GM23248 (cell line): ENCODE measurements at places on chromosomes 2 and 18.

DNA sequence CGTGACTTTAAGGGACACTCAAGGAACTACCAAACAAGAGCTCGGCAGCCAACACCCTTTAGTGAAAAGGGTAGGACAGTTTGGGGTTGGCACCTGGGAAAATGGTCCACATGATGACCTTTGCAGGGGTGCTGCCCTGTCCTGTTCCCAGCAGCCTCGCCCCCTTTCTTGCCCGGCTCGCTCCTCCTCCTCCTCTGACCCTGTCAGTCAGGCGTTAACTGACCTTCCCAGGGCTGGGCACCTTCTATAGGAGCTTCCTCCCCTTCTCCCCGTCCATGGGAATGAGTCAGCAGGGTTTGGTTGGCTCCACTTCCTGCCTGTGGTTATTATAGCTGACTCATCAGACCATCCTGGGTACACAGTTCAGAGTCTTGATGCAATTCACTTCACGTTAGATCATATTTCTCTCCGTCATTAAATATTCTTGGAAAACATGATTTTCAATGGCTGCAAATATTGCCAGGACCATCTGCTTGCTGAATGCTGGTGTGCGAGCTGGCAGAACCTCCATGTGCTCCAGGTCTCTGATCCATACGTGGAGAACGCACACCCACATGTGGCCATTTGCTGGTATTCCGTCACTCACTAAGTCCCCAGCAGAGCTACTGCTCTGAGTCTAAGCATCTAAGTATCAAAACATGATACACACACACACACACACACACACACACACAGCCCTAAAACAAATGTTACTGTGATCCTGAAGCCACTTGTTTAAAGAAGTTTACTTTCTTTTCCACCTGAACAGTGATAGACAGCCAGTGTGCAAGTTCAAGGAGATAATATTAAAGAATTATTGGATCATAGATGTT, 185.0 kb downstream of the ANAPC1 start:
- no peaks in the 10 kb centered on the region for H3K27me3 ChIP-seq
- DNase-seq = peak; percentile 97
- peak overlapping the region; percentile 41 for H3K4me3 ChIP-seq
- H3K27ac ChIP-seq = peak overlapping the region; percentile 49

DNA sequence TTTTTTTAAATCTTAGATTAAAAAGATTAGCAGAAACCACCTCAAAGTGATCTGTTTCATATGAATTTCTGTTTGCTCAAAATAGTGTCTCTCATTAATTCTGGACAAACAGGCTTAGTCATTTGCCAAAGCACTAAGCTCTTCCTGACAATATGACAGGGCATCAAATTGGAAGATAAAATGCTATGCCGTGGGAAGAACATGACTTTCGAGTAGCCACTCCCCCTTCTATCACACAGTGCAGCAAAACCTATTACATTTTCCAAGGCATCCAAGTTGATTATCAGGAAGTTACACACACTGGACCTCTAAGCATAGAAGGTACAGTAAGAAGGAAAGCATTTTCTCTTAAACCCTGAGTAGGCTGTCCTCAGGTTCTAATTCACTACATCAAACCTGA, 89.5 kb downstream of the STK39 start:
- H3K27me3 ChIP-seq = no peaks in the 10 kb centered on the region
- H3K4me3 ChIP-seq = no peak overlapping the region
- H3K27ac ChIP-seq = no peak overlapping the region
- DNase-seq = peak; percentile 29
- H3K4me1 ChIP-seq = peaks cover 9% of the 10 kb centered on the region

- H3K4me1 ChIP-seq = 0 out of 2 replicates have a peak, but pooled peaks cover 4% of the 10 kb centered on the region
- no peak overlapping the region for H3K4me3 ChIP-seq
- no peaks in the 10 kb centered on the region for H3K27me3 ChIP-seq
- H3K27ac ChIP-seq = no peak overlapping the region
- no peak for DNase-seq
Observed at GRCh38 chr2:144230033-144230432, 289.9 kb downstream of the ZEB2 start.

DNA sequence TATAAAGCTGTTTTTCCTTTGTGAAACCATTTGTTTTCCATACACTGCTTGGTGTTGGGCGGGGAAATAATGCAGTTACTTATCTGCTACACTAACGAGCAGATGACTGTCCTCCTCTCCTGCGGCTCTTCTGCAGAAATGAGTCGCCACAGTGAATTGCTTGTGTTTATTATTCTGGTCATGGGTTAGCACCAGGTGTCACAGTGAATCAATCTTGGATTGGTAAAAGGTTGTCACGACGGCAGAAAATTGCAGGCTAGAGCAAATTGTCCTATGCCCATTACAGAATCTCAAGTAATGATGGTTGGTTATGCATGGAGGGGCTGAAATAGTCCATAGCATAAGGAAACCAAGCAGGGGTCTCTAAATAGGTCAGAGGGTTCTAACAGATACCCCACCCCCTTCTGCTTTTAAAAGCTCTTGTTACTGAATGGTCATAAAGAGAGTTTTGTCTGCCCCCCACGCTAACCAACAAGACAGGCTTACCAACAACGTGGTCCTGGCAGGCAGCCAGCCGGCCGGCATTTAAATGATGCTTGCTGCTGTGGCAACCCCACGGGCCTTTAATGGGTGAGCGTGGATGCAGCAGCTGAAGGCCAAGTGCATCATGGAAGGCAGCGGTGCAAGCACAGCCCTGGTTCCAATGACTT, 29.5 kb downstream of the RAB31 start:
- peak overlapping the region; percentile 2; the same call in 1 of the 2 replicates for H3K27ac ChIP-seq
- H3K4me1 ChIP-seq = peaks cover 46% of the 10 kb centered on the region
- no peaks in the 10 kb centered on the region for H3K36me3 ChIP-seq
- no peaks in the 10 kb centered on the region for H3K27me3 ChIP-seq
- peak; percentile 82 for DNase-seq

GRCh38 chr2:229714736-229715541, 584 bp upstream of the DNER start:
- no peaks in the 10 kb centered on the region for H3K4me1 ChIP-seq
- H3K27ac ChIP-seq = no peak overlapping the region
- DNase-seq = peak; percentile 87
- H3K4me3 ChIP-seq = peak overlapping the region; percentile 47

DNA sequence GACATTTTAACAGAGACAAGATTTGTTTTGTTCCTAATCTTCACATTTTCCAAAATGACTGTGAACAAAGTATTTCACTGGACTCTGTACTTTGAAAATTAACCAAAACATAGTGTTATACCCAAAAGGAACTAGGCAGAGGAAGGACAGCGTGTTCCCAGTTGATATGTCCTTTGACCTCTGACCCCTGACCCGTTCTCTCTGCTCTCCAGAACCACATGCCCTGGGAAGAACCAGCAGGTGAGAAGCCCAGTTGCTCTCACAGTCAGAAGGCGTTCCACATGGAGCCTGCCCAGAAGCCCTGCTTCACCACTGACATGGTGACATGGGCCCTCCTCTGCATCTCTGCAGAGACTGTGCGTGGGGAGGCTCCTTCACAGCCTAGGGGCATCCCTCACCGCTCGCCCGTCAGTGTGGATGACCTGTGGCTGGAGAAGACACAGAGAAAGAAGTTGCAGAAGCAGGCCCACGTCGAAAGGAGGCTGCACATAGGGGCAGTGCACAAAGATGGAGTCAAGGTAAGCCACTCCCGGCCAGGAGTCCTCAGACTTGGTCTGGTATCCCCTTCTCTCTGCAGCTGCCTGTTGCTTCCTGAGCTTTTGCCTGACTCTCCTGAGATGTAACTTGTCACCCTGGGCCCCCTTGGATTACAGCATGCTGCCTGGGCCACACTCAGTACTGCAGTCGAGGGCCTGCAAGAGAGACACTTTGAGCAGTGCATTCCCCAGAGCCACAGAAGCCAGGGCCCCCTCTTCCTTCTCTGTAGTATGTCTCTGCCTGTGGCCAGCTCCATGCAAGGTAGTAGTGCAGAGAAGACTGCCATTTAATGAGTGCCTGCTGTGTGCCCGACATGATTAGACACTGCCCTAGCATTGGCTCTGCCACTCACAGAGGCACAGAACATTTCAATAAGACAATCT, 94.3 kb downstream of the ARHGEF4 start:
- no peak for DNase-seq
- no peak overlapping the region for H3K27ac ChIP-seq
- H3K36me3 ChIP-seq = no peaks in the 10 kb centered on the region

DNA sequence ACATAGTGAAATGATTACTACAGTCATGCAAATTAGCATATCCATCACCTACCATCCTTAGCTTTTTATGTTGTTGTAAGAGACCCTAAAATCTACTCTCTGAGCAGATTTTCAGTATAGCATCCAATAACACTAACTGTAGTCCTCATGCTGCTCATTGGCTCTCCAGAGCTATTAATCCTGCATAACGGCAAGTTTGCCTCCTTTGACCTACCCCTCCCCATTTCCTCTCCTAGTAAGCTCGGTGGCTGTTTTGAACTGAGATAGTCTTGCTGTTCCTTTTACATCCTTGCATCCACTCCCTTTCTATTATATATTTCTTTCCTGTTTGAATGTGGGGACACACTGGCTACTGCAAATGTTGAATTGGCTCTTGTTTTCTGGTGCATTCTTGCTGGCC, 481.5 kb downstream of the TSN start:
- no peaks in the 10 kb centered on the region for H3K27me3 ChIP-seq
- no peak for DNase-seq
- H3K4me3 ChIP-seq = no peak overlapping the region
- no peak overlapping the region for H3K27ac ChIP-seq
- H3K4me1 ChIP-seq = peaks cover 7% of the 10 kb centered on the region; the same call in 1 of the 2 replicates
- H3K36me3 ChIP-seq = no peaks in the 10 kb centered on the region

- no peaks in the 10 kb centered on the region for H3K36me3 ChIP-seq
- no peaks in the 10 kb centered on the region for H3K27me3 ChIP-seq
- no peak for DNase-seq
- no peak overlapping the region for H3K4me3 ChIP-seq
- no peak overlapping the region for H3K27ac ChIP-seq
Observed at GRCh38 chr18:79901665-79902064, 49.8 kb downstream of the SLC66A2 start.

- no peaks in the 10 kb centered on the region for H3K36me3 ChIP-seq
- no peaks in the 10 kb centered on the region for H3K27me3 ChIP-seq
- no peak overlapping the region for H3K27ac ChIP-seq
- H3K4me1 ChIP-seq = peaks cover 26% of the 10 kb centered on the region
Observed at GRCh38 chr2:119744335-119744939, 15.3 kb upstream of the PTPN4 start.

DNA sequence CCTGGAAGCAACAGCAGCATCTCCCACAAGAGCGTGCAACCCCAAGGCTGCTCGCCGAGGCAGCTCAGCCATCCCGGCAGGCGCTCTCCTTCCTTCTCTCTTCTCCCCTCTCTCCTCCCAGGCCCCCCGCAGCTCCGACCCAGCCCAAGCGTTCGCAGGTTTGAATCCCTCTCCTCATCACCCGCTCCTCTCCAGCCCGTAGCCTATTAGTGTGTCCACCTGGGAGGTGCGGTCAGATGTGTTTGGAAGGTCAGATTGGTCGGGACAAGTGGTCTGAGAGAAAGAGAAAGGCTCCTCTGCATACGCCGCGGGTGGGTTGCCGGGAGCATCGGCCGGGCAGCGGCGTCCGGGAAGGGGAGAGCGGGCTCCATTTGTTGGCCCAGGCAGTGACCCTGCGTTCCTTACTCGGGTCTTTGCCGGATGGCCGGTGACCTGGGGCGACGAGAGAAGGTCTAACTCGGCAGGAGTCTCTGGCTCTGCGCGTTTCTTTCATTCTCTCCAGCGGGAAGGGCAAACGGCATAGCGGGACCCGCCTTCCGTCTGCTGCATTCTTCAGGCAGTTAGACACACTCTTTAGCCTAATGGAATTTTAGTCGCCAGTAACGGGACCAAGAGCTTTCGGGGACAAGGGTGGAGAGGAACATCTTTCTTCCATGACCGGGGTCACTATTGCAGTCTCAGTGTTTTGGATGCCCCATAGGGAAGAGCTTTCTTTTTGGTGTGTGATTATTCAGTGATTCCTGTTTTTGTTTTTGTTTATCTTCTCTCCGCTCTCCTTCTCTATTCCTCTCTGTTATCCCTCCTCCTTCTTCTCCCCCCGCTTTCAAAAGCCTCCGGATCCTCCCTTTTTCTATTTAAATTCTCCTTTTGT, 1.1 kb upstream of the TMEFF2 start:
- no peaks in the 10 kb centered on the region for H3K36me3 ChIP-seq
- no peaks in the 10 kb centered on the region for H3K4me1 ChIP-seq
- H3K27ac ChIP-seq = no peak overlapping the region
- peak; percentile 65 for DNase-seq
- peaks cover 67% of the 10 kb centered on the region for H3K27me3 ChIP-seq
